Stimulated activated CD8-positive, alpha-beta memory T cell treated with anti-CD3 and anti-CD28 coated beads, Interleukin-4, amount 100 ng/mL, for 4 hours (primary cell): ENCODE measurements at places on chromosomes 1 and 21.

DNA sequence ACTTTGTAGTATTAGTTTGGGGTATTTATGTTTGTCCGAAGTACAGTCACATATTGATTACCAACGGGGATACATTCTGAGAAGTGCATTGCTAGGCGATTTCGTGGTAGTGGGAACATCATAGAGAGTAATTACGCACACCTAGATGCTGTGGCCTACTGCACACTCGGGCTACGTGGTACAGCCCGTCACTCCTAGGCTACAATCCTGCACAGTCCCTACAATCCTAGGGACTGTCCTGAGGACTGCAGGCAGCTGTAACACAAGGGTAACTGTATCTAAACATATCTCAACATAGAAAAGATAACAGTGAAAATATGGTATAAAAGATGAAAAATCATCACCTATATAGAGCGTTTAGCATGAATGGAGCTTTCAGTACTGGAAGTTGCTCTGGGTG is 18.6 kb downstream of the EXOC8 start:
- no peak for DNase-seq

GRCh38 chr1:111768625-111769024 is 12.9 kb downstream of the DDX20 start:
- no peak for DNase-seq

GRCh38 chr1:175353066-175353465 is 160.5 kb upstream of the KIAA0040 start:
- no peak for DNase-seq

GRCh38 chr1:111704776-111705175 is 34.4 kb downstream of the INKA2 start:
- no peak for DNase-seq

DNA sequence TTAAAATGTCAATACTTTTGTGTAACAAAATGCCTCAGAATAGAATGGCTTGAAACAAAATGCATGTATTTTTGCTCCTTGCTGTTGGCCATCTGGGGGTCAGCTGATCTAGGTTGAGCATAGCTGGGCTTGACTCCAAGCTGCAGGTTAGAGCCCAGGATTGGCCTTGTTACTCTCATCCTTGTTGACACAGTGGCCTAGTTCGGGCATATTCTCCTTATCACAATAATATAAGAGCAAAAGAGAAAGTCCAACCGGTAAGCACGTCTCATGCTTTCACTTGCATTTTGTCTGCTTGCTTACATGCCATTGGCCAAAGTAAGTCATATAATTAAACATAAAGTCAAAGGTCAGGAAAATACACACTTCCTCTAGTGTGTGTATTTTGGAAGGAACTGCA is 456.2 kb downstream of the KCNT2 start:
- no peak for DNase-seq

DNA sequence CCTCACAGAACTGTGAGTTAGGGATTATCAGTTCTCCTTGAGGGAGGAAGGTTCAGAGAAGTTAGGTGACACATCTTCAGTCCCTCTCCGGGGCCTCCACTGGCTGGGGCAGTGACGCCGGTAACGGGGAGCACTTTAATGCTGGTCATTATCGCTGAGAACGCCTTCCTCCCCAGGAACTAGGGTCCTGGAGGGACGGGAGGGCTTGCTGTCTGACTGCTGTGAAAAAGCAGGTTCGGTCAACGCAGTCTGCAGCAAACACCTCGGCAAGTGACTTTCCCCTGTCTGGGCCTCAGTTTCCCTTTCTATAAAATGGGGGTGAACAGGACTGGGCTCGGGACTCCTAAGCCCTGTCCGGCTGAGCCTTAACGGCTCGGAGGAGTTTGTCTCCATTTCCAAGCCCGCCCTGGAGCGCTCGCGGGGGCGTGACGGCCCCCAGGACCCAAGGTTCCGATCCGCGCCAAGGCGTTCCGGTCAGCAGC is 341 bp upstream of the TMEM61 start:
- no peak for DNase-seq

DNA sequence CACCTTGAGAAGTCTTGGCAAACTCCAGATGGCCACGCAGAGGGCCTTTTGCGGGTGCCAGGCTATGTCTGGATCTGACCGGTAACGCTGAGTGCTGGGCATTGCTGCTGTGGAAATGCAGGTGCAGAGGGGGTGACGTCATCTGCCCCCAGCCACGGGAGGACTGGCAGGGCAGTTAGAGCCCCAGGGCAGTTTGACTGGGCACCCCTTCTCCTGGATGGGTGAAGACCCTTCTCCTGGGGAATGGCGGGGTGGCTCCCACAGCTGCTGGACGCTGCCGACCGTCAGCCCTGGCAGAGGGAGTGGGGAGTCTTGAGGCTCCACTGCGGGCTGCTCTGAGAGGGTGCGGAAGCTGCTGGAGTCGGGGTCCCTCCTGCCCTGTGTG is 12.6 kb upstream of the EDN2 start:
- no peak for DNase-seq

GRCh38 chr21:43866260-43866629 is 1.2 kb downstream of the AGPAT3 start:
- DNase-seq, result no peak

DNA sequence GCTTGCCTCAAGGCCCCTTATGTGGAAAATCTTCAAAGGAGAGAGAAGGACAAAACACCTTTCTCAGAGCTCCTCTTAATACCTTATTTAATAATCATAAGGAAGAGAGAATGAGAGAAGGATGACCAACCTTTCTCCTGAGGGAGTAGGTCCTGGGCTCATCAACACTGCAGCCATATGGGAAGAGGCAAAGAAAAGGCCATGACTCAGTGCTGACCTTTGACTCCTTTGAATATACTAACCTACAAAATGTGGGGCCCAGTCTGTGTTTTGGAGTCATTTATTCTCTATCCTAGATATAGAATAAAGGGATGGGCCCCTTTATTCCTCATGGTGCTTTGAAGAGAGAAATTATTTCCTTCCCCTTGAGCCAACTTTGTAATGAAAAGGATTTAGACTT is 38.3 kb downstream of the CAMSAP2 start:
- DNase-seq, result no peak

DNA sequence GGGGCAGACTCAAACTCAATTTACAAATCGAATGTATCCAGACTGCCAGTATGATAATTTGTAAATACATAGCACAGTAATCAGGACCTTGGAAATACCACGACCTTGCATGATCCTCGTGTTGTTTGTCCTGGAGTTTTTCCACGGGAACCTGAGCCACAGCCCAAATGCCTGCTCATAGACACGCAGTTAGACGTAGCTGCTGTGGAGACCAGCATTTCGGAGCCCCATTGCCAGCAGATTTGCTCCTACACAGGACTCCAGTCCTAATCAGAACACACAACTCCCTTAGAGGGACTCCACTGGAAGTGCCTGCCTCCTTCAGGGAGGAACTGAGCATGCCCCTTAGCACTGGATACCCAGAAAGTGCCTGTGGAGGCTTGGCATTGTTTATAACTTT is 163.2 kb downstream of the GALNT2 start:
- no peak for DNase-seq

DNA sequence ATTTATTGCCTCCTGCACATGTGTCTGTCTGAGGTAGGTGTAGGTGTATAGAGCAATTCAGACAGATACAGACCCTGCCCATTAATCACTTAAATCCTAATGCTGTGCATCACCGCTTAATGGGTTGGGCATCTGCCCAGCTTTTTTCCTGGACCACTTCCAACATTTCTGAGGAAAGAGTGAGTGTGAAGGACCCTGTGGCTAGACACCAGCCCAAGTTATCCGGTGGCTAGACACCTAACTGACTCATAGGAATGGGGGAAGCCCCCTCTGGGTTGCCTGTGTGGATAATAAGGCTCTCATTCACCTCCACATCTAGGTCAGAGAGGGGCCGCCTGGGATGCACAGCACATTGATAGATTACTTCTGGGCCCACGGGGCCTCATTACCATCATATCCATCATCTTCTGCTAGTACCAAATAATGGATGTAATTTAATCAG is 121.1 kb upstream of the RAVER2 start:
- DNase-seq, result no peak

DNA sequence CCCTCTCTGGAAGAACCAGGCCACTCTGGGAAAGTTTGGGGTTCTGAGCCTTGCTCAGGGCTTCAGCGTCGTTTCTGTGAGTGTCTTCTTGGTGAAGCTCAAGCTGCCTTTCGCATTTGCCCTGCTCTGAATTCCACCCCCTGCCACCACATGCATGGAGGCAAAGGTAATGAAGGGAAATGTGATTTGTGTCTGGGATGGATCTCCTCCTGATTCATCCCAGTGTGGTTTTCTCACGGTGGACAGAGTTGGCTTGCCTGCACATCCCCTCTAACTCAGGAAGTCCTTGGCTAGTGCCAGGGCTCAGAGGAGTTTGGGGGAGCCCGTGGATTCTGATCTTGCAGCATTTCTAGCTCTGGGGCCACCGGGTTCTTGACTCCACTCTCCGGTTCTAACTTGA is 173.6 kb upstream of the RAB4A start:
- no peak for DNase-seq

DNA sequence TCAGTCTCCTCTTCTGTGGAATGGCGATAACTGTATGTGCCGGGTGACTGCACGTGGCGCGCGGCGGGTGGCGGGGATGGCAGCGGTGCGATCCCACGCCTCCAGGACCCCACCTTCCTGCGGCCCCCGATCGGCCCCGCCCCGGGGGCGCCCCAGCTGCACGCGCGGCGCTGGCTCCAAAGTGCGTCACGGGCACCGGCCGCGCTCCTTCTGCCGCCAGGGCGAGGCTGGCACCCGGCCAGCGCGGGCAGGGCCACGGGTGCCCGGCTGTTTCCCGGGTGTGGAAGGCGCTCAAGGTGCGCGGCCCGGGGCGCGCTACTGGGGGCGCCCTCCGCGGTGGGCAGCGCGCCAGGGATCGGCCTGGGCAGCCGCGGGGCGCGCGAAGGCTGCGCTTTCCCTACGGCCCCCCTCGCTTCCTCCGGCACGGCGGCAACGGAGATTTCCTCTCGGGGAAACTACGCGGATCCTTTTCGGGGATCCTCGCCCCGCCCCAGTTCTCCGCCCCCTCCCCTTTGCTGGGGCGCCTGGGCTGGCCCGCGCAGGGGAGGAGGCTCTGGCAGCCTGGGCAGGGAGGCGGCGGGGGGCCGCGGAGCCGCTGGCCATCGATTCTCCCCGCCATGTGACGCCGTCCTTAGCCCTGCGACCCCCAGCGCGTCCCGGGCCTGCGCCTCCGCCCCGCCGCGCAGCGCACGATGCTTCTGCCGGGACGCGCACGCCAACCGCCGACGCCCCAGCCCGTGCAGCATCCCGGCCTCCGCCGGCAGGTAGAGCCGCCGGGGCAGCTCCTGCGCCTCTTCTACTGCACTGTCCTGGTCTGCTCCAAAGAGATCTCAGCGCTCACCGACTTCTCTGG is at the start of gene EVA1C:
Gene EVA1C, plus strand, starts transcription at position 545 of the 853 bp plus-strand sequence. Its CDS starts 148 bp downstream, at position 693.
- DNase-seq, result peak; percentile 49

- DNase-seq, result no peak
These were observed 132.1 kb downstream of the TGFBR3 start for GRCh38 chr1:91753878-91754277.

DNA sequence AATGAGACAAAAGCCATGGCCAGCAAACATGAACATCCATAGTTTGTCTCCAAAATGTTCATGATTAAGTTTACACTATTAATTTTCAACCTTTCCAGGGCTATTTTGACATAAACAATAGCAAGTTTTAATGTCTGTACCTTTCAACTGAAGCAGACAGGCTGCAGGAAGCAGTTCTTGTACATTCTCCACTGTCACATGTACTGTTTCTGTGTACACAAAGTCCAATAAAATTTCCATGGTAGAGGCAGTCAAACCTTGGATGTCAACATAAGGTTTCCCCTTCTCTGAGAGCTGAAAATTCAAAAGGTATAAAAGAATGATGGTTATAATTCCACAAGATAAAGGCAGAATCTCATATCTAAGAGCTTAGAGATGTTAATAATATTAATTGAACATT is 7.4 kb downstream of the KLHL12 start:
- DNase-seq, result no peak

DNA sequence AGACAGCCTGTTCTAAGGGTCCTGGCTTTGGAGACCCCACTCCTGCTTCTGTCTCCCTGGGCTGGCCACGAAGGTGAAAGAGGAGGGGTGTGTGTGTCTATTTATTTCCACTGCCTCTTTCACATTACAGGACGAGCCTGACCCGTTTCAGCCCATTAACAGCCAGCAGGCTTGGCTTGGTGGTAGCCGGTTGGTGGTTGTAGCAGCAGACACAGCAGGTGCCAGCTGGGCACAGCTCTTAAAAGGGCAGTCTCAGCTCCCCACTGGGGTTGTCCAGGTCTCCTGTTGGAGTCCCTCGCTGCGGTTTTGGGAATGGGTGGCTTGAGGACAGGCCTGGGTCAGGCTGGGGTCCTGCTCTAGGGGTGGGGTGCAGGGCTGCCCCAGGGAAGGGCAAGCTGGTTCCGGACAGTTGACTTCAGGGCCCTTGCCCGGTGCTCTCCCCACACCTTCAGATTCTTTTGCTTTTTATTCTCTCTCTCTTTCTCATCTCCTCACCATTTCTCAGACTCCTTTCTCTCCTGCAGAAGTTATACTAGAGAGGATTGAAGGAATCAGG is 84.6 kb downstream of the ACTL8 start:
- DNase-seq, result no peak

- DNase-seq, result no peak
These were observed at the start of gene CDA for GRCh38 chr1:20588634-20589225. Gene CDA, plus strand, starts transcription at chr1:20589097. Its CDS starts 33 bp downstream, at chr1:20589130.

DNA sequence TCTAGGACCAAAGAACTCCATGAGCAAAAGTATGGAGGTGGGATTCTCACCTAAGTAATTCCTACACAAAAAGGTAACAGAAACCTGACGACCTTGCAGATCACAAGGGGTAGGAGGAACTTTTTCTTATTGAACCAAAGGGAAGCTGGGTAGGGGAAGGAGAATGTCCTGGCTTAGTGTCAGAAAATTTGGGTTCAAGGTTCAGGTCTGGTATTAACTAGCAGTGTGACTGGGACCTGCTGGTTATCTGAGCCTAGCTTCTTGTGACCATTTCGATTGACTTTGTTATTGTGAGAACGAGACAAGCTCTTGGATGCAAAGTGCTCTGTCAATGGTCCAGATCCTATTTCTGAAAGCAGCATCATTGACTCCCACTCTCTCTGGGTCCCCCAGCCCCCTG is 5.0 kb upstream of the SNX27 start:
- no peak for DNase-seq

DNA sequence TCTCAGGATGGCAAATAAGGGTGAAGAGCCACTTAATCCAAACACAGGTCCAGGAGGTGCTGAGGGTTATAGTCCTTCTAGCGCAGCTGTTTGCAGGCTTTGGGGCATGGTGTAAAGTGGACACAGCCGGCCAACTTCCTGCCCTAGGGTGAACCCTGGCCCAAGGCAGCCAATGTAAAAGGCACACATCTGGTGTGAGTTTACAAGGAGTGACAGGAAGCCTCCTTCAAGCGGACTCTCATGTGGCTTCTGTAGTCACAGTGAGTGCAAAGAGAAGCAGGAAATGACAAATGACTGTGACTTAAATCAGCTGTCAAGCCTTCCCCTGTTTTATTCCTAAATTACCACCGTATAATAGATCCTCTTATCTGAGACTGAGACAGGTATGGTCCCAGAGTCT is 213.0 kb downstream of the CRB1 start:
- DNase-seq, result no peak

DNA sequence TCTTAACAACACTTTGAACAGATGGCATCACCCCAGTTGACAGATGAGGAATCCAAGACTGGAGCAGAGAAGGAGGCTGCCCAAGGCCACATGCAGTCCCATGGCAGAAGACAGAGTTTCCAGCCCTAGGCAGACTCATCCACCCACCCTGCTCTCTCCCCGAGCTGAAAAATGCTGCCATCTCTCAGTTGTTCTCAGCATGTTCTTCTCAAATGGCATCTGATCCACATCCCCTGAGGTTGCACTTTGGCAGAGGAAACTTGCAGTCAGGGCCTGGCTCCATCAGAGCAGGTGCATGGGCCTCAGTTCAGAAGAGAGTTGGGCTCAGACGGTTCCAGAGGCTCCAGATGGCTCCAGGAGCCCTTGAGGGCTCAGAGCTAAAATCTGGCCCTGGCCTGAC is 709.4 kb downstream of the MATN1 start:
- no peak for DNase-seq

- no peak for DNase-seq
These were observed 135.2 kb downstream of the PSMG1 start for GRCh38 chr21:39048064-39048463.
